ENCODE measurements at places on chromosomes 2 and 18. TPM values are rescaled to one million over a fixed set of nuclear protein-coding genes. Genes with fewer than 3 reads are reported as not detected.

Gene ABCG5
- total RNA-seq: not detected

Gene PTH2R
- under 0.01 TPM for total RNA-seq

Gene ACMSD
- total RNA-seq: not detected

Gene LBX2
- total RNA-seq: 0.09 TPM

Gene POTEC
- not detected for total RNA-seq

Gene CGREF1
- total RNA-seq: 1.7 TPM

Gene HOXD11
- total RNA-seq: 0.11 TPM

Gene ERBB4
- under 0.01 TPM for total RNA-seq

Gene IL37
- not detected for total RNA-seq

Gene HES6
- 0.77 TPM for total RNA-seq

Gene SAG
- not detected for total RNA-seq

All from dermis lymphatic vessel endothelial cell (primary cell).